ENCODE measurements at places on chromosomes 11 and 22.

GRCh38 chr11:58844361-58845005 is at the start of gene GLYATL2:
Gene GLYATL2 (minus strand): TSS chr11:58844704. CDS start chr11:58839612, 5,092 bp downstream.
- no peak for DNase-seq

DNA sequence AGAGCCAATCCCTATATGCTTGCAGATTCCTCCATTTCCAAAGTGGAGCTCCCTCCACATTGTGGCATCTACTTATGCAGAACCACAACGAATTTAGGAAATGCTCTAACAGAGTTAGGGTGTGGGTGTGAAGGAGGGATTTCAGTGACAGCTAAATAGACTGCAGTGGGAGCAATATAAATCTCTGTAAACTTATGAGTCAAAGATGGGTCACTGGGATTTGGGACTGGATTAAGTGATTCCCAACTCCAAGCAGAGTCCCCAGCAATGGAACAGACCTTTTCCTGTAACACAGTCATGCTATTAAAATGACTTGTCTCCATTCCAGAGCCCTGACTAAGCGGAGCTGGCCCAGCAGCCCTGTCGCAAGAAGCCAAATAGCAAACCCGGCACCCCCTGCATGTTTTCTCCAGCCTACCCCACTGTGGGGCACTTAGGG is 36.6 kb downstream of the RPL27A start:
- no peak for DNase-seq

DNA sequence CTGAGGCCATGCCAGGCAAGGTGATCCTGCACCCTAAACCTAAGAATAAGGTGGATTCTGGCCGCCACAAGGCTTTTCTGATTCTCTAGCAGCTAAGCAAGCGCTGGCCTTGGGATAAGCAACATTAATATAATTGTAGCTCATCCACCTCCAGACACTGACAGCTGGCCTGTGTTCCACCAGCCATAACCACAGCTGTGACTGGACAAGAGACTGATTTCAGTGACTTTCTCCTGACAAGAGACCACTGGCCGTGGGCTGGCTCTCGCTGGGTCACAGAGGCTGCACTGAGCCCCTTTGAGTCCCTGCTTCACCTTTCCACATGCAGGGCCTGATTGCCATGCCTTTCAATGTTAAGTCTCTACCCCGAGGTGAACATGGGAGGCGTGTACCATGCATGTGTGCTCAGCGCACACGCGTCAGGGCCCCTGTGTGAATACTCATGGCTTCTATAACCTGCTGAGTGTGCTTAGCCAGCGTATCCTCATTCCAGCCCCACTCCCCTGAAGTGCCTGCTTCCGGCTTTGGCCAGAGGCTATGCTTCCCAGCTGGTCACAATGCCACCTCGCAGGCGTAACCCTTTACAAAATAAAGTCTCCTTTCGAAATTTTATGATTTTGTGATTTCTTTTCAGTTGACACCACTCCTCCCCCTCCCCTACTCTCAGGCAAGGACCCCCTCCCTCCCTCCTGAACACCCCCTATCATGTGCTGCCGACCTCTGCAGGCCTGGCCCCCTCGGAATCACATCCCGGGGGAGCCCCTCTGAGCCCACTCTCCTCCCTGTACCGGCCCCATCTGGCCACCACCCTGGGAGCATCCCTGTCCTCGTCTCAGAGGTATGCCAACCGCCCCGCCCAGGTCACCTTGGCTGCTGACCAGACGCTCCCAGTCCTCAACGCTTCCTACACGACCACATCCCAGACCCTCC is 128.1 kb downstream of the CTTN start:
- no peak for DNase-seq

- DNase-seq = no peak
Measured at GRCh38 chr11:72981971-72982685, 160.0 kb downstream of the FCHSD2 start.

GRCh38 chr11:87116185-87116584 is 78.5 kb downstream of the TMEM135 start:
- DNase-seq = no peak

- no peak for DNase-seq
Measured at GRCh38 chr11:107265591-107266121, 192.0 kb downstream of the CWF19L2 start.

DNA sequence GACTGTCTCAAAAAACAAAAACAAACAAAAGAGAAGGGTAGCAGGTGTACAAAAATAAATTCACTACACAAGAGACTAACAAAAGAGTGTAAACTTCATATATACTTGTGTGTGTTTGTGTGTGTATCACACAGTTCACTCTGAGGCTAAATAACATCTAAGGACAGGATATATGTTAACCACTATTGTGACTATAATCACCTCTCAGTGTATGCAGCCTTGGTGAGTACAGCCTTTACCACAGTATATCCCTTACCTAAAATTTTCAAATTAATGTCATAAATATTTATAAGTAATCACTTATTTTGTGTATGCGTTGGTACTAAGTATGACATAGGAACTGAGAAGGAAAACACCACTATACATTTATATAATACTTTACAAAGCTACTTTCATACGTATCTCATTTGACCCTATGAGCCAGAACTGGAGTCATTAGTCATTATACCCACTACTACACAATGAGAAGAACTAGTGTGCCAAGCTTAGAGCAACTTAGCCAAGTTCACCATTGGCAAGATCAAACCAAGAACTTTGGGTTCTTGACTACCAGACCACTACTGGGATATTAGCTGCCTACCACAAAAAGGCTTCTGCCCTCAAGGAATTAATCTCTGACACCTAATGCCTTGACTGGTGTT is 116.7 kb downstream of the SGSM3 start:
- no peak for DNase-seq

DNA sequence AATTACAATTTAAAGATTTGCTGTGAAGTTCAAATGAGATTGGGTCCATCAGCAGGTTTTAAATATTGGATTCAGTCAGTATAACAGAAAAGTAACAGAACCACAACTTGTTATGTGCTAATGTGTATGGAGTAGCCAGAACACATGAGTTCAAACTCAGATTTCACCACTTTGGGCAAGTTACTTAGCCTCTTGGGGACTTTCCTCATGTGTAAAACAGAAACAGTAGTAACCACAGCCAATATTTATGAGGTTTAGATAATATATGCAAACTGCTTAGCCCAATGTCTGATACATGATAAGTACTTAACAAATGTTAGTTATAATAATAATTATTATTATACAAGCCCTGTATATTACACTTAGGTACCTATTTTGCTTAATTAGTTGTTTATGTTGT is 21.8 kb upstream of the SLC5A12 start:
- no peak for DNase-seq

- no peak for DNase-seq
Measured at GRCh38 chr11:116808262-116809175, 14.6 kb downstream of the APOA4 start.

DNA sequence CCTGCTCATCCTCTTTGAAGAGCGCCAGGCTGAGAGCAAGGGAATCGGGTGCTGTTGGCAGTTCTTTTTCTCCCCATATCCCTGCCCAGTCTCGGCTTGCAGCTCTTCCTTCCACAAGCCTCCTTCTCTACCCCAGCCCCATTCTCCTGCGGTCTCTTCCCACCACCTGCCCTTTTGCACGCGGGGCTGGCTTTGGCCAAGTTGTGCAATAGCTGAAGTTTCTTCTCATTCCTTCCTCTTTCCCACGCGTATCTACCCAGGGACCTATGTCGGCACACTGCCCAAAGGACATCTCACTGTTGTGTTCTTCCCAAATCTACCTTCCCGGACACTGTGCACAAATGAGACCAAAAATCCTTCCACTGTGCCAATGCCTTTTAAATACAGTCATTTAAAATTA is 22.3 kb upstream of the HTR3A start:
- peak; percentile 86 for DNase-seq

- no peak for DNase-seq
Measured at GRCh38 chr22:46517255-46517761, 20.1 kb downstream of the CELSR1 start.

DNA sequence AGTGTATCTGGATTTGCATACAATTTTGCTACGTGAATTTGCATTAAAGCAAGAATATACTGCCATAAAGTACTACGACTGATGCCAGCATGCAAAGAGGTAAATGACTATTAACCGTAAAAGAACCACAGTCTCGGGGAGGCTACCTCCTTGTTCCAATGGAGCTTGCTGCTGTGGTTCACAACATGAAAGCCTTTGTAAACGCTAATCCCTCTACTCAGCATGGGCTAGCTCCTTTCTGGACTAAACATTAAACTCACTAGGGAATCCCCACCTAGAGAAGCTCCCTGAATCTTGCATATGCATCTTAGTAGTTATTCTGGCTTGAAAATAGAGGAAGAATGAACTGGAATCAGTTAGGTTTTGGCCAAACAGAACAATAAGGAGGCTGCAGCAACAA is 60.5 kb upstream of the ARHGAP32 start:
- no peak for DNase-seq

DNA sequence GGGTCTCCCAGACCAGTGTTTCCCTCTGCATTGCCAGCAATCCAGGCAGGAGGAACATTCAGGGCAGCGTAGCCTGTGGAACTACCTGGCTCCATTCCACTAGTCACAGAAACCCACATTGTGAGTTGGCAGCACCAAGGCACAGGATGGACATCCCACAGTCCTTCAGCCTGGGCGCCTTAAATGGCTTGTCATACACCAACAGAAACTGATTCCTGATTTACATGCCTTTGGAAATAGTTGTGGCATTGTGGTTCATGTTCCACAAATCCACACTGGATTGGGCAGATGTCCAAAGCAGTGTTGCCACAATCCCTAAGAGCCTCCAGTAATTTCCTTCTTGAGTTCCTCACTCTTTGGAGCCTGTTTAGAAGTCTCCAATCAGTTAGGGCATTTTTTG is 225.6 kb downstream of the BLID start:
- peak; percentile 11 for DNase-seq

- DNase-seq = no peak
Measured at GRCh38 chr11:133191931-133192330, 340.4 kb downstream of the OPCML start.

DNA sequence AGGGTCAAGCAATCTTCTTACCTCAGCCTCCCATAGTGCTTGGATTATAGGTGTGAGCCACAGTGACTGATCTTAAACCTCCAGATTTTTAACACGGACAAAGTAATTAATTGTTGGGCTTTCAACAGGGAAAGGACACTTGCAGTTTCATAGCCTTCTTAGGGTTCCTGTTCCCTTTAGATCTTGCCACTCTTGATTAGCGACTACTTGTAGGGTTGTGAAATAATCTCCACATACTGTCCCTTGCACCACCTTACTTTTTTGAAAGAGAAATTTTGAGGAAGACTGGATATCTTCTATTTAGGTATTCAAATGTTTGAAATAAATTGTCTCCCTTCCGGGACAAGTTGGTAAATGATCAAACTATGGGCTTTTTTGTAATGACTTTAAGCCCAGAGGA is 7.6 kb downstream of the MS4A4E start:
- peak; percentile 79 for DNase-seq

DNA sequence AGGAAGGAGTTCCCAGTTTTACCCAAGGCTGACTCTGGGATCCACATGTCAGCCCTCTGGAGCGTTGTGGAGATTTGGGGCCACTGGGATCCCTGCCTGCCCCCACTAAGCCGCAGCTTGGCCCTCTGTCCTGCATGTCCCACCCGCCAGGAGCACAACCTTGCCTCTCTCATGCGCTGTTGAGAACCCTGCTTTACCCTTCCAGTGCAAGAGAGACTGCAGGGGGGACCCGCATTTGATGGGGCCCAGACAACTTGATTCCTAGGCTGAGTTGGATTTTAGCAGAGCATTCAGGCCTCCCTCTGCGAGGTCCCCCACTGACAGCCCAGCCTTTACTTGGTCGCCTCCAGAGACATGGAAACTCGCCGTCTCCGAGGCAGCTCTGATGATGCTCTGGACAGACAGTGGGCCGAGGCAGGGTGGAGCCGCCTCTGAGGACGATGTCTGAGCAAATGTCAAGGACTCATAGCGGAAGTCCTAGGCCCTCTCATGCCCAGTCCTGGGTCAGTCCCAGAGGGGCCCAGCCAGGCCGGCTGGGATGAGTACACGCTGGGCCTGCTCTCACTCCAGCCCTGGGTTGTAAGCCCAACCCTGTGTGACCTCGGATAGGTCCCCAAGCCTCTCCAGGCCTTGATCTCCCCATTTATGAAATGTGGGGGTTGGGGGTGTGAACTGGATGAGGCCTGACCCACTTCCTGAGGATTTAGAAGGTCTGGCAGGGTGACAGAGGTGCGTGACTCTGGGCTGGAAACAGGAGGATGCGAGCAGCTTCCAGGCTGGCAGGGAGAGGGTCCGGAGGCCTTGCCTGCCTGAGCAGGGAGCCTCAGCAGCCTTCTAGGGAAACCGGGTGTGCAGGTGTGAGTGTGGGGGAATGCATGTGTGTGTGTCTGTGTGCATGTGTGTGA is 630 bp downstream of the CD5 start:
- DNase-seq = no peak

DNA sequence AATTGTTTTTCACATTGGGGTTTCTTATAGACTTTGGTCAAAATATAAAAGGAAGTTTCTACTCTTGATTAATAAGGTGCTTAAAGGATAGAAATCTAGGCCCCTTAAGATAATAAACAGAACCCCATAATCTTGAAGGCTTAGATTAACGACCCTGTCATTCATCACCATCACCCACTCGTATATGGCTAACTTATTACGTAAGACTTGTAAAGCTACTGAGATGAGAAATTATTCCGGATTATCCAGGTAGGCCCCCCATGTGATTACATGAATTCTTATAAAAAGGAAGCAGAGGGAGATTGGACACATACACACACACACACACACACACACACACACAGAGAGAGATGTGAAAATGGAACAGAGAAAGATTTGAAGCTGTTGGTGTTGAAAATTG is 1489.2 kb upstream of the TENM4 start:
- DNase-seq = no peak

DNA sequence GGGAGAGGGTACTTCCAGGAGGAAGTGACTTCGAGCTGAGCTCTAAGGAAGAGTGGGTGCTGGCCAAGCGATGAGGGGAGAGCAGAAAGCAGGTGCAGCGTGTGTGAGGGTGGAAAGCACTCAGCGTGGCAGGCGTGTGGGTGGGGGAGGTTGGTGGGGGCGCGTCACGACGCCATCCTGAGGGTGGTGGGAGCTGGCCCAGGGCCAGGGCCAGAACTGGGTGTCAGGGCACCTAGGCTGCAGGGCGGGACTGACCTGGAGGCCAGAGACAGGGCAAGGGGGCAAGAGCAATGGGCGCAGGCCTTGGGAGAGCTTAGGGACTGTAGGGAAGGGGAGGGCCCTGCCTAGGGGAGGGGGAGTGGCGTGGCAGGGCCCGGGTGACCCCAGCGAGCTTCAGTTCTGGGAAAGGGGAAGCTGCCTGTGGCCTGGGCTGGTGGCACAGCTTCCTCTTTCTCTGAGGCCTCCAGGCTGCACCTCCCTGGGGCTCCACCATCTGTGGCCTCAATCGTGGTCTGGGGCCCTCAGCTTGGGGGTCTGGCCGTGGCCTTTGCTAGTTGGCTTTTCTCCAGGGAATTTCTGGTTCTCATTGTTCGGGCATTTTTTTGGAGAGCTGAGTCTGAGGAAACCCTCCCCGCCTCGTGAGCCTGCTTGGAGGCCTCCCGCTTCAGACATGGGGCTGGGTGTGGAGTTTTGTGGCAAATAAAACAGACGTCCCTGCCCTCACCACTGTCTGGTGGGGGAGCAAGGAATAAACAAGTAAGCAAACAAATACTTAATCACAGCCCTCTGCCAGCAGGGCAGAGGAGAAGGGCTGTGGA is 8.9 kb downstream of the RELT start:
- peak; percentile 99 for DNase-seq

GRCh38 chr11:104522123-104522522 is 358.2 kb upstream of the PDGFD start:
- DNase-seq = no peak

GRCh38 chr22:35099883-35100282 is 33.9 kb downstream of the ISX start:
- no peak for DNase-seq

GRCh38 chr11:44789496-44789895 is 62.7 kb downstream of the TSPAN18 start:
- no peak for DNase-seq
